Stimulated activated CD8-positive, alpha-beta memory T cell treated with anti-CD3 and anti-CD28 coated beads, Interleukin-15, amount 100 ng/mL, for 48 hours (primary cell): ENCODE measurements at places on chromosomes 11 and 22.

DNA sequence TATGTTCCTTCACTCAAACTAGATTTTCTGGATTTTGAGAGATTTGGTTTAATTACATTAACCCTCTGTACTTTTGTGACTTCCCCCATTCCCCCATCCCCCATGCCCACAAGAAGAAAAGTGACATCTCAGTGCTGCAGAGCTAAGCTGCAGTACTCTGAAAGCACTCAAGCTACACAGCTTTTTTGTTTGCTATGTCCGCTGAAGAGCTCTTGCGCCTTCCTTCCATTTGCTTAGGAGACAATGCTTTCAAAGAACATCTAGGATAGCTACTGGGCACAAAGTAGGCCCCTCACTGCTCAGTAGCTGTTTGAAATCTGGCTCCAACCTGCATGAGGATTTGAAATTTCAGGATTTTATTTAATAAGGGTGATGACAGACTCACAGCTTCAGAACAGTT lies 69.7 kb downstream of the SLC17A6 start:
- DNase-seq = no peak

- DNase-seq = no peak
Observed at GRCh38 chr11:110097459-110098012, 4.3 kb downstream of the ZC3H12C start.

GRCh38 chr22:25025491-25026400 lies 73.2 kb downstream of the KIAA1671 start:
- no peak for DNase-seq

DNA sequence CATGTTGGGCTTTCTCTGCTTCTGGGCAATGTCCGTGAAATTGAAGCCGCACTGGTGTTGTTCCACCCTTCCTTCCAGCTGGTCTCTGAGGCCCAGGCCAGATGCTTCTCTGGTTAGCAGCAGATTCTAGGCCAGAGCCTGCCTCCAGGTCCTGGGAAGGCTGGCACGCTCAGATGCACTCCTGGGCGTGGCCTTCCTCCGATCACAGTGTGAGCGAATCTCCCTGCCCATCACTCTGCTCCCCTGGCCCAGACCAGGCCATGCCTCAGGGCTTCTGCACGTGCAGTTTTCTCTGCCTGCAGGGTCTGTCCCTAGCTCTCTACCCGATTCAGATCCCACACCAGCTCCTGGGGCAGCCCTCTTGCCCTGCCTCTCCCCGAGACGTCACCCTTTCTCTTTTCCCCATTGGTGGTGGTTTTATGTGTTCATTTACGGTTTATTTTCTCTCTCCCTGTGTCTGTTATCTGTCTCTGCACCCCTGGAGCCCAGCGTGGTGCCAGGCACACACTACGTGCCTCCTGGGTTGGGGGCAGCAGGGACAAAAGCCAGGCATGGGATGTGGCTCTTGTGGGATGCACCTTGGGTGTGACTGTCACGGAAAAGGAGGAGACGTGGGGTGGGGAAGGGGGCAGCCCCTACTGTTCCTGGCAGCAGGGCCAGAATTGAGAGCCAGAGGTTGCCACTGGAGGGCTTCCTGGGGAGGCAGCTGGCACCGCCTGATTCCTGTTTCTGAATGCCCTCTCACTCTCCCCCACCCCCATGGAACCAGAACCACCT lies 66.0 kb downstream of the KCNQ1 start:
- DNase-seq = no peak

- no peak for DNase-seq
Observed at GRCh38 chr11:19027829-19028595, 32.5 kb downstream of the MRGPRX2 start.

DNA sequence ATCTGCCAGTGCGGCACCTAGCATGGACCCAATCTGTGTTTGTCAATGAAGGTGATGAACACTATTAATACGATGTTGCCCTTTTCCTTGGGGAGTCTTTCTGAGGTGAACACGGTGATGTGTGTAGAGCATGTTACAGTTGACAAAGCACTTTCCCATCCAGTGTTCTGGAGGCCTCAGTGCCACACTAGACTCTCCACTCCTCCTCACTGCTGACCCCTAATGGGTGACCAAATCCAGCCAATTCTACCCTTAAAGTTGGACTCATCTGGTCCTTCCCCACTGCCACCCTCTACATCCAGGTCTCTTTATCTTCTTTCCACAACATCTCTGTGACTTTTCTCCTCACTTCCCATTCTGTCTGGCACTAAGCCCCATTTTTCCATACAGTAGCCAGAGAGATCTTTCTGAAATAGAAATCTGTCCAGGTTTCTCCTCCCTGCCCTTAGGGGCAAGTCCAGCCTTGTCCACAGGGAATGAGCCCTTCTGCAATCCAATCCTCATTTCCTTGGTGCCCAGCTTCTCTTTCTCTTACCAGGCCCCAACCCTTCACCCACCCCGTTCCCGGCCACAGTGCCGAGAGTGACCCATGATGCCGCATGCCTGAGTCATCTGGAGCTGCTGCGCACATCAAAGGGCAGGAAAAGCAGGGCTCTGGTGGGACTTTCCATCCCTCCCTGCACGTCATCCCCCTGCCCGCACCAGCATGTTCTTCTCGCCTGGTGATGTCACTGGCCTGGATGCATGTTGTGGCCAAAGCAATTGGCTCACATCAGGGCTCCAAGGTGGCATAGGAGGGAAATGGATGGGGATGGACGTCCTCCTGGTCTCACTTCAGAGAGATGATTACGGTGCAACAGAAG lies 64.2 kb downstream of the RASSF10 start:
- DNase-seq = no peak

DNA sequence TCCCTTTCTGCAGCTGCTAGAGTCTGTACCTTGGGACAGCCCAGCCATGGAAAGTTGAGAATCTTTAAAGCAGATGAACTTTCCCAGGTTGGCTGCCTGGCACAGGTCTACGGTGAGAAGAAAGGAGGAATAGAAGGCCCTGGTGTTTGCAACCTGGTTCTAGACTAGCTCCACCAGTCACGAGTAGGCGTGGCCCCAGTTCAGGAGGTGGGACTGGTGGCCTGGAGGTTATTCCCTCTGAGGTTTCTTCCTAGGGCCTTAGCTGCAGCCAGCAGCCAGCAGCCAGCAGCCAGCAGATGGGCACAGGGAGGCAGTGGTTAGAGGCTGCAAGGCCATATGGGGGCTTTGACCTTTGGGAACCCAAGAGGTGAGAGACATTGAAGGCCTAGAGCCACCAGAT lies 40.9 kb downstream of the PRDM11 start:
- DNase-seq = no peak

- DNase-seq = no peak
Observed at GRCh38 chr11:29432719-29433325, 584.0 kb downstream of the KCNA4 start.

DNA sequence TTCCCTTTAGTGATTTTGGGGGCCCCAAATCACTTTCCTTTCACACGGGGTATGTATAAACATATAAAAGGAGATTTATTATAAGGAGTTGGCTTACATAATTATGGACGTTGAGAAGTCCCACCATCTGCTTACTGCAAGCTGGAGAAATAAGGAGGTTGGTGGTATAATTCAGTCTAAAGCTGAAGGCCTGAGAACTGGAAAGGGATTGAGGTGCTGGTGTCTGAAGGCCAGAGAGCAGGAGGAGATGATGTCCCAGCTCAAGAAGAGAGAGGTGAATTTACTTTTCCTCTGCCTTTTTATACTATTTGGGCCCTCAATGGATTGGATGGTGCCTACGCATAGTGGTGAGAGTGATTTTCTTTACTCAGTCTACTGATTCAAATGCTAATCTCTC lies 1.3 kb upstream of the ZNF202 start:
- DNase-seq = no peak

- DNase-seq = peak; percentile 57
Observed at GRCh38 chr11:20367313-20367948, 3.9 kb downstream of the HTATIP2 start.

- DNase-seq = no peak
Observed at GRCh38 chr22:41481131-41481830, 12.4 kb downstream of the ACO2 start.

DNA sequence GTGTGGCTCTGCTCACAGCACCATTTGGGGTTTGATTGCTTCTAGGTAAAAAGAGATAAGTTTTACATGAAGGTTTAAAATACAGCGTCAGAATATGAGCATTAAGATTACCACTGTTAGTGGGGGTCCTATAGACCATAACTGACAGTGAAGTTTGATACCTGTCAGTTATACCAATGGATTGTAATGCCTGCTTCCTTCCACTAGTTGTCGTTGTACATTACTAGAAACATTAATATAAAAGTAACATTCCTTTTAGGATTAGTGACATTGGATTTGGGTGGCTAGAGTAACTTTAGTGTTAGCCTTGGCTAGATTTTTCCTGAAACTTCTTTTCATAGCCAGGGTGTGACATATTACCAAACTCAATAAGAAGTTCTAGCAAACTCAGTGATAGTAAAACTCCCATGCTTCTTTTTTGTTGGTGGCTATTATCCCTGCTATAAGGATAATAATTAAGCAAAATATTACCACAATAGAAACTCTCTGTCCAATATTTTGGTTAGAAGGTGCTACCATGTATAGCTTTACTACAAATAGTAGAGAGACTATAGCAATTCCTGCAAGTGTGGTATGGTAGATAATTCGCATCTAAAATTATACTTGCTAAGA lies 57.1 kb downstream of the FAM181B start:
- DNase-seq = no peak

DNA sequence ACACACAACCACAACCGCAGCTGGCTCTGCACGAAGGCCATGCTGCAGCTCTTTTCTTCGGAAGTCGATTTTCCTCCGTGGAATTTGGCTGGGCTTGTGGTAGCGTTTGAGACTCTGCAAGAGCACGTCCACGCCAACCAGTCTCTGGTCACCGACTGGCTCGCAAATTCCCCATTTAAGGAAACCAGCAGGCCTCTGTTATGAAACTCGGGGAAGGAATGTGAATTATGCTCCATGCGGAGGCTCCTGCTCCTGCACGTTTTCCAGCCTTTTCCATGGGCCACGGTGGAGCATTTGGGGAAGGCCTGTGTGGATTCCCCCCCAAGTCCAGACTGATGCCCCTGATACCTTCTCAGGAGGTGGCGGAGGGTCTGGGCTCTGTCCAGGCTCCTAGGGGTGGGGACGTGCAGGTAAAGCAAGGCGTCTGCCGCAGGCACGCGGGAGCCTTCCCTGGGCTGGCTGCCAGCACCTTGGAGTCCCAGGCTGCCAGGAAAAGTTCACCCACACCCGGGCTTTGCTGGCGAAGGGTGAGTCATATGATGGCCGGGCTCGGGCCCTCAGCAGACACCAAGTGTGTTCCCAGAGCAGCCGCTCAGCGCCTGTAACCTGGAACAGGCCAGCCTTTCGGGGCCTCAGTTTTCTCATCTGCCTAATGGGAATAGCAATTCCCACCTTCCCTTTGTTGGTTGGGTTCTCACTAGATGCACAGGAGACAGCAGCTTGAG lies 41.9 kb downstream of the LRP5 start:
- no peak for DNase-seq

DNA sequence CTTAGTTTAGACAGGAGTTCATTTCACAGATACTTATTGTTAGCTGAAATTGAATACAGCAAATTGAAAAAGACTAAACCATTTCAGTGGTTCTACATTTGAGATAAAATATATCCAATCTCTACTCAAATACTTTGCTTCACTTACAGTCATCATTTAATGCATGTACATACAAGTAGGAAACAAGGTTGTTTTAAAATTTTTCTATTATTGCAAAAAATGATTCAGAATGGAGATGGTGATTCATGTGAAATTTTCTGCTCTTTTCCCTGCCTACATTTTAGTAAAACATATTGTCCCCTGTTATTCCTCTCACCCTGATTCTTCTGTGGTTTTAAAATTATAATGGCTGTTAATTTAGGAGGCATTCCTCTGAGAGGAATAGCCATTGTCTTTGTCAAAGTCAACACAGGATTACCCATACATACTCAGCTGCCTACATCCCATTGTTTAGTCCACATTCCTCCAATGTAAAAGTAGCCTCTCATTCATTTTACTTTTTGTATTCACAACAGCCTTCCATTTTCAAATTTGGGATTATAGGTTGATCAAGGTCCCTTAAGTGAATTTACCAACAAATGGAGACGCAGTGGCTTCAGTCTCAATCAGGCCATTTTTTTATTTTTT lies 60.1 kb downstream of the TRPC6 start:
- DNase-seq = no peak

DNA sequence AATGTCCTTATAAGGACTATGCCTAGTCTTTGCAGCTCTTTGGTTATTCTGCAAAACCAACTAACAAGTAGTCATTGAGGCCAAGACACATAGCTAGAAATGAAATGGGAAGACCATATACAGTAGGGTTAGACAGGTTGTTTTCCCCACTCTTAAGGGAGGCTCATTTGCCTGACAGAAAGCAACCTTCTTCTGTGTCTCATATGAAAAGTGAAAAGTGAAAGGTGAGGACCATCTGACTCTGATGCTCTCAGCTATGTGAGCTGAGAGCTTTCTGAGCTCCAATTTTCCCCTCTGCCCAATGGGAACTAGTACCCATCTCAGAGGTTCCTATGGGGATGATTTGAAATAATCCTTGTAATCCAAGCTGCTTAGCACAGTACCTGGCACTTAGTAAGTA lies 142.0 kb upstream of the BDNF start:
- no peak for DNase-seq

DNA sequence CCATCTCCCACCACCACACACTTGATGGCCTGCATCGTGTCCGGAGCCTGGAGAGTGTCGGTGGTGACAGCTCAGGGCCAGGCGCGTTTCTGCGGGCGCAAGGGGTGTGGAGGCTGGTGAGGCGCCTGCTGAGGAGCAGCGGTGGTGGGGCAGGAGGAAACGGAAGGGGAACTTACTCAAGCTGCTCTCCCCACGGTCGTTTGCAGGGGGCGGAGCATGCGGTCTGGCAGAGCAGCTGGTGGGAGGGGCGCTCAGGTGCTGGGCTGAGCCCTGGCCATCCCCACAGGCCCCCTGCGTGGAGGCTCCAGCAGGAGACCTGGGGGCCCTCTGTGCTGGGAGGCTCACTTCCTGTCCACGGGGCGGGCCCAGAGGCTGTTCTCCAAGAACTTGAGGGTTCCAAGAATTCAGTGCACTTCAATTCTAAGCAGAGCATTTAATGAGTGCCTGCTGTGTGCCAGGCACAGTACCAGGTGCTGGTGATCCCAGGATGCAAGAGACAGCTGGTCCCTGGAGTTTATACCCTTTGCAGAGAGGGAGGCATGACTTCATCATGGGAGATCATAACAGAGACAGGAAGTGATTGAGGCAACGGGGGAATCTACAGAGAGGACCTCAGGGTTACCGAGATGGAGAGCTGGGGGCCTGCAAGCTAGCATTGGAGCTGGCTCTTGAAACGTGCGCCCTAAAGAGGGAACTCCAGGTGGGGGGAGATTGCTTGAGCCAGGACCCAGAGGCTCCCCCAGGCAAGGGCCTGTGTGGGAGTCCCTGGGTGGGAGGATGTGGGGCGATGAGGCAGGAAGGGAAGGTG lies at the start of gene RAC2:
Gene RAC2, minus strand, starts transcription at position 156 of the 808 bp plus-strand sequence. Its CDS starts 121 bp downstream, at position 35.
- DNase-seq = peak; percentile 96

DNA sequence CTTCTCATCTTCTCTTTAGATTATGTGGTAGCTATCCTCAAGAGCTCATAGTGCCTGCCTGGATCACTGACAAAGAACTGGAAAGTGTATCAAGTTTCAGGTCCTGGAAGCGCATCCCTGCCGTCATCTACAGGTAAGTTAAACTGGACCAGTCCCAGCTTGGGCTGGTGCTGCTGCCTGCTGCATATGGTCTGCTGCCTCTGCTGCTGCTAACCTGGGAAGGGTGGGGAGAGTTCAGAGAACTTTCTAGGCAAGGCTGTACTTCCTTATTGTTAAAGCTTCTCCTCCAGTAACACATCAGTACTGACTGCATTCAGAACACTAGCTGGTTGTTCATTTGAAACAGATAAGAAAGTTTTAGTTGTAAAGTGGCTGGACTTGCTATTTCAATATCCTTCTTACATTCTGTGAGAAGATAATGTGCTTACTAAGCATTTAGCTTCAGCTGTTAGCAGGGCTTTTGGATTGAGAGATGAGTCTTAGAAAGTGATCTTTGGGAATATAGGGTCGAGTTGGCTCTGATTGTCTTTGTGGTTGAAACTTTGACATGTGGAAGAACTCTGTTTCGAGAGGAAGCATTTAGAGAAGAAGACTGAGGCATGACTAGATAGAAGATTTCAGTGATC lies 77.3 kb upstream of the HORMAD2 start:
- DNase-seq = no peak
